Vagina (tissue), 2 donors: ENCODE measurements at places on chromosomes 16 and 17.

GRCh38 chr17:20187049-20187448 lies 177.9 kb downstream of the SPECC1 start:
- DNase-seq = no peak

DNA sequence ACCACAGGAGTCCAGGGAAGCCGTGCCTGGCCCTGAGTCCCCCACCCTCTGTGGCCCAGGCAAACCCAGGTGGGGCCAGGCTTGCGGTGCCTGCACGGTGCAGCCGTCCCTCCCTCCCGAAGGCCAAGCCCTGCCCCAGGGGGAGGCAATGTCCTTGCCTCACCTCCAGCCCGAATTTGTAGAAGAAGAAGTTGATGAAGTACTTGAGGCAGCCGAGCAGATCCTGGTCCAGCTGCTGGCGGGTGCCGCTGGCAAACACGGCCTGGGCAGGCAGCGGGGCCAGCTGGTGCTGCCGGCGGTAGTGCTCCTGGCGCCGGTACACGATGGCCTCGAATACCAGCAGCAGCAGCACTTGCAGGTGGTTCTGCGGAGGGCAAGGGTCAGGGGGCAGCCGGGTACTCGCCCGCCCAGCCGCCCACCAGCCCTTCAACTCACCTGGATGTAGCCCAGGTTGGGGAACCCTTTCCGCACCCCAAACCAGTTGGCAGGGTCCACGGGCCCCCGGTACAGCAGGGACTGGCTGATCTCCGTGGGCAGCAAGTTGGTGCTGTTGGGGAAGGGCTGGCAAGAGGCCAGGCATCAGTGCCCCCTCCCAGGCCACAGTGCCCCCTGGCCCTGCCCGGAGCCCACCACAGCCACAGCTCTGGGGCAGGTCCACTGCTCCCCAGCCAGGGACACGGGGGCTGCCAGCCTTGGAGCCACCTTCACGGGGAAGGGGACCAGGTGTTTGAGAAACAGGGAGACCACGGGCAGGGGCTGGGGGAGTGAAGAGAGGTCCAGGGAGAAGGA lies 26.1 kb downstream of the CTU2 start:
- DNase-seq = no peak

DNA sequence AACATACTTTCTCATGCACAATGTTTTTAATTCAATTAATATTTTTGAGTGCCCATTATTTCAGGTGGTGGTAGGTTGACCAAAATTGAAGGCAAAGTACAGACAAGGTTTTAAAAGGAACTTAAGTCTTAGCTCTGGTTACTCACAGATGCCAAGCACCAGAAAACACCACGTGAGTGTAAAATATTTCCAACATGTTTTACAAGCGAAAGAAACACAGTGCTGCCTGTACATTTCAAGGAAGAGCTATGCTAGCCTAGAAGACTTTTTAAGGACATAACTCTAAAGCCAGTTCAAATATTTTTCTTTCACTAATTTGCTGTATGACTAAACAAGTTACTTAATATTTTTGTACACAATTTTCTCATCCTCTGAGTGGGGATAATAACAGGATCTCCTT lies 736.4 kb upstream of the GOT2 start:
- no peak for DNase-seq

DNA sequence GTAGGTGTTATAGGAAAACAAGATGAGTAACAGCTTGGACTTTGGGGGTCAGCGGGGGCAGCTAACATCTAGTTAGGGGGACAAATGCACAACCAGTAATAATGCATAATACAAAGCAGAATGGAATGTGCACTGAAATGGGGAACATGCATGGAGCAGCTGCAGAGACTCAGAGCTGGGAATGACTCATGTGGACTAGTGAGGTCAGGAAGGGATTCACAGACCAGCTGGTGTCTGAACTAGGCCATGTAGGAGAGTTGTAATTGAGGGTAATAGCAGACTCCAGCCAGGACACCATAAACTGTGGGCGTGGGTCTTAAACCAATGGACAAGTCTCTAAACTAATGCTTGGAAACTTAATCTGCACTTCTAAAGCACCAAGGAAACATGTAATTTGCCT lies 176.8 kb upstream of the ASIC2 start:
- no peak for DNase-seq

GRCh38 chr17:72063756-72064450 lies 56.9 kb upstream of the SOX9 start:
- DNase-seq = no peak

DNA sequence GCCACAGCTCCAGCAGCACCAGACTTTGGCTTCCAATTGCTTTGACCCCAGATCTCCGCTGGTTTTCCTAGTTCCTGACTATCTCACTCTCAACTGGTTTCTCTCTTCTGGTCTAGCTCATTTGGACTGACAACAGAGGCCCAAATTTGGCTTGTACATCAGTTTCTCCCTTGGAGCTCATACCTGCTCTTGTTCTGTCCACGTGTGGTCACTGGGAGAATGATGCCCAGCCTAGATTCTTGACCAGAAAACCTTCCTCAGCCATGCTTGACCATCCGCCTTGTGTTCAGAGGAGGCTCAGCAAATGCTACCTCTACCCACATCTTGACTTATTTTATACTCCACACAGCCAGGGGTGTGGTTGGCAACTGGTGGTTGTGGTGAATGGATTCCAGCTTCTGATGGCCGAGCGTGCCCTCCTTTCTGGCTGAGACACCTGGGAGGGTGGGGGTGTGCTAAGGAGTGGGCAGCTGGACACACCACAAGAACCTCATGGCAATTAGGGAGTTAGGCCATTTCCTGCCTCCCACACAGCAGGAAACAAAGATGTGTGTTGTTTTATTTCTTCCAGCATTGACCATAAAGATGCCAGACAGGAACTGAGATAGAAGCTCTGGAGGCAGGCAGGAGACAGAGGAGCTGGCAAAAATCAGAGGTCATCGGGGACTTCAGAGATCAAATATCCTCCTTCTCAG lies 93.8 kb upstream of the FAM20A start:
- DNase-seq = peak; percentile 72

GRCh38 chr17:40433551-40434415 lies 9.5 kb upstream of the IGFBP4 start:
- peak; percentile 77 for DNase-seq

DNA sequence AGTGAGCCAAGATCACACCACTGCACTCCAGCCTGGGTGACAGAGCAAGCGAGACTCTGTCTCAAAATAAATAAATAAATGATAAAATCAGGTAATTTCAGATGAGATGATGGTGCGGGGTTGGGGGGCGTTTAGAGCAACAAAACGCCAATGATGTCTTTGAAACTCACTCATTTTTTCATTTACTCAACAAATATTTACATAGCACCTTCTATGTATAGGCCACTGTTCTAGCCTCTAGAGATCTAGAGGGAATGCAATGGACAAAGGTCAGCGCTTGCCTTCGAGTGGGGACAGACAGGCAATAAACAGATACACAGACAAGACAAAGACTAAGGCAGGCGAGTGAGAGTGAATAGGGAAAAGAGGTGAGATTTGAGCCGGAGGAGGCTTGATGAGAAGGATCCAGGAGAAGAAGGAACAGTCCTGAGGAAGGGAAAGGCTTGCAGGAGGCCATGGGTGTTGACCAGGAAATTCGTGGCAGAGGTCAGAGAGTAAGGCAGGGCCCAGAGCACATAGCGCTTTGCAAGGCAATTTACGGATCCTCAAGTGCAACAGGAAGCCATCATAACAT lies 14.1 kb downstream of the ALDH3A1 start:
- no peak for DNase-seq

DNA sequence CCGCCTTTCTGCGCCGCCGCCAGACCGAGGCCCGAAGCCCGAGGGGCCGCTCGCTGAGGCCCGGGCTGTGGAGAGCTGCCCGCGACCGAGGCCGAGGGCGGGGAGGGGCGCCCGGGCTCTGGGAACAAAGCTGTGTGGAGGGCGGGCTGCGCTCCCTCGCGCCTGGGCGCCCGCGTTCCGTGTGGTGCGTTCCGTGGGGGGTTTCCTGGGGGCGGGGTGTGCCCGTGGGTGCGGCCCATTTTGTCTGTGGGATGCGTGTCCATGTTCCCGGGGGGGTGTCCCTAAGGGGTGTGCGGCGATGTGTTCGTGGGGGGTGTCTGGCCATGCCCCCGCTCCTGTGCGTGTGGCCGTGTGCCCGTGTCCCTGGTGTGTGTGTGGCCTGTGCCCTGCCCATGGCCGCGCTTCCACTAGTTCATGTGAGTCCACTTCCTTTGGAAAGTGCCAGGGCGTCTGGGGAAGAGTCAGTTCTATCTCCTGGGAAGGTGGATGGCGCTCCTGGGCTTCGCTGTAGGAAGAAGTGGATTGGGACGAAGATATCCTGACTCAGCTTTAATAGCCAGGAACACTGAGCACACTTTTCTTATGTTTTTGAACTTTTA lies 520 bp downstream of the JPT2 start:
- no peak for DNase-seq

GRCh38 chr17:49787884-49788477 lies 500 bp upstream of the KAT7 start:
- no peak for DNase-seq

- no peak for DNase-seq
These were observed 95.9 kb downstream of the METRNL start for GRCh38 chr17:83175119-83175821.

GRCh38 chr17:19368229-19368628 lies 5.7 kb upstream of the B9D1 start:
- no peak for DNase-seq

- DNase-seq = no peak
These were observed 44.7 kb downstream of the CRISPLD2 start for GRCh38 chr16:84864326-84864955.

DNA sequence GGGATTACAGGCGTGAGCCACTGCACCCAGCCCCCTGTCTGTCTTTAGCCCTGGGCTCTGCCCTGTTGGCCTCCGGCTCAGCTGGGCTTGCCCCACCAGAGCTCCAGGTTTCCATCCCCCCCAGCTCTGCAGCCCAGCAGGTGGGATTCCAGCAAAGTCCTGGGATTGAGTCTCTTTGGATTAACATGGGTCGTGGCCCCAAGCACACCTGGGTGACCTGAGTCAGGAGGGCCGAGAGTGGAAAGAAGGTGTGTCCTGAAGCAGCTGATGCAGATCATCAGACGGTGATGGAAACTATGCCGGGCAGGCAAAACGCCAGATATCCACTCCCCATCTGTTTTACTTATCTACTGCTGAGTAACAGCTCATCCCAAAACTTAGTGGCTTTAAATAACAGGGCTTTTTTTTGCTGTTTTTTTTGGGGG lies 72.5 kb downstream of the KNOP1 start:
- no peak for DNase-seq

GRCh38 chr17:30291543-30292285 lies at the start of gene BLMH:
BLMH (minus strand) TSS chr17:30291944; CDS start chr17:30291819, 125 bp downstream.
- no peak for DNase-seq

DNA sequence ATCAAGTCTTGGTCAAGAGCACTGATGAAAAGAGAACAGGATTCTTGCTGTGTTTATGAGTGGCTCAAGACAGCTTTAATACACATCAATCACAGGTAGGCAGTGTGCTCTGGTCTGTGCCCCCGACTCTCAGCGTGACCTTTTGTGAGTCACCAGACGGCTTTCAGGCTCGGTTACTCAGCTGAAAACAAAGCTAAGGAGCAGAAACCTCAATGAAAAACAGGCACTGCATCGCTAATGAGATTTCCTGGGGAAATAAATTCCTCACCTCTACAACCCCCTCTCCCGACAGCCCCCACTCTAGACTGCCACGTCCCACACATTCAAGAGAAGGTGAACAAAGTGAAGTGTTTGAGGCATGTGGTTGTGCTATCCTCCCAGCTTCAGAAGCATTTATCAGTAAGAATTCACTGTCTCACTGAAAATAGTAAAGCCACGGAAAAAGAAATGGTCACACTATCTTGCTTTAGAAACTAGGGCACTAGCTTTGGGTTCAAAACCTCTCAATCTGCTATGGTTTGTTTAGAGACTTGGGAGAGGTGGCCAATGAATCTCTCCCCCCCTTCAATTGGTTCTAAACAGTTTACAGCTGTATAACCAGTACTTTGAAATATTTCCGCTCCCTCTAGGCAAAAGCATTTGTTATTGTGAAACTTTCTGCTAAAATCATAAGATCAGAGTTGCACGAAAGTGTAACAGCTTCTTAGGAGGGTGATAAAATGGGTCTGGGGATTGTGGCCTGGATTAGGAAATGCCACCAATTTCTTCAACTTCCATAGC lies 199.5 kb upstream of the PMFBP1 start:
- no peak for DNase-seq

DNA sequence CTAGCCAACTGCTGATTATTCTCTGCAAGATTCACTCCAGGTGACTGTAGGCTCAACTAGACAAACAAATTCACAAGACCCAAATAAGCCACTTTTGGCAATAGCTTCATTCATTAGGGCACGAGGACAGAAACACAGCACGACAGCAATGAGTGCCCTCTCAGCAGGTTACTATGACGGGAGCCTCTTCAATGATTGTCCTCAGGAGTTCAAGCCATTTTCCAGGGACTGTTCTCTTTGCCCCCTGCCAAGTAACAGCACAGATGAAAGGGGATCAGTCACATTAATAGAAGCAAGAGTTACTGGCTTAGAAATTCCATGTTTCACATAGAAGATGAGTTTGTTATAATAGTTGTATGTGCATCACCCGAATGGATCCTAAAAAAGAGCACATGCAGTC lies 712.2 kb downstream of the CDH8 start:
- DNase-seq = no peak

DNA sequence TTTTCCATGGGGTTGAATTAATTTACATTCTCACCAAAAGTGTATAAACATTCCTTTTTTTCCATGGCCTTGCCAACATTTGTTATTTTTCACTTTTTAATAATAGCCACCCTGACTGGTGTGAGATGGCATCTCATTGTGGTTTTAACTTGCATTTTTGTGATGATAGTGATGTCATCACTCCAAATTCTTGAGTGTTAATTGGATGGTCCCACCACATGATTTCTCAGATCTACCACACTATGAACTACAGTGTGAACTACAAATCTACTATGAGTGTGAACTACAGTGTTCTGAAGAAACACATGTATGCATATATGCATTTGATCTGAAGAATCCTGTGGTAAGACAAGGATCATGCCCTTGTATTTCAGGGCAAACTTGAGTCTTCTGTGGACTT lies 340.1 kb downstream of the ABCC12 start:
- DNase-seq = no peak

- DNase-seq = no peak
These were observed 21.5 kb upstream of the KIFC3 start for GRCh38 chr16:57823836-57824235.

DNA sequence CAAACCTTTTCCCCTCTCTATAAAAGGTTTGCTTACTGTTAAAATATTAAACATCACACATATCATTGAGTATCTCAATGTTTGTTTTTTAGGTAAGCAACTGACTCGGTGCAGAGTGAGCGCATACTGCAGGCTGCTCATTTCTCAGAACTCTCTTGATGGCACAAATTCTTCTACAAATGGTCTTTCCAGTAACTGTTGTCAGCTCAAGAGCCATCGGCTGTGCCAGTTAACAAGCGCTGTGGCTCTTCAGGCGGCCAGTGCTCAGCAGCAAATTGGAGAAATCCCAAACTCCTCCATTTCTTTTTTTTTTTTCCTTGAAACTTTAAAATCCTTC lies 8.6 kb downstream of the ABCA3 start:
- DNase-seq = peak; percentile 9

GRCh38 chr16:14373896-14374295 lies 256.2 kb downstream of the PARN start:
- DNase-seq = no peak

GRCh38 chr16:61987474-61988012 lies 48.7 kb downstream of the CDH8 start:
- no peak for DNase-seq

- no peak for DNase-seq
These were observed at the start of gene GPRC5B for GRCh38 chr16:19884611-19885450. GPRC5B (minus strand) TSS chr16:19884848; CDS start chr16:19872845, 12,003 bp downstream.

- peak; percentile 52 for DNase-seq
These were observed 21.1 kb upstream of the NUP93 start for GRCh38 chr16:56708525-56709442.
